ENCODE measurements at places on chromosomes 5 and 9.

DNA sequence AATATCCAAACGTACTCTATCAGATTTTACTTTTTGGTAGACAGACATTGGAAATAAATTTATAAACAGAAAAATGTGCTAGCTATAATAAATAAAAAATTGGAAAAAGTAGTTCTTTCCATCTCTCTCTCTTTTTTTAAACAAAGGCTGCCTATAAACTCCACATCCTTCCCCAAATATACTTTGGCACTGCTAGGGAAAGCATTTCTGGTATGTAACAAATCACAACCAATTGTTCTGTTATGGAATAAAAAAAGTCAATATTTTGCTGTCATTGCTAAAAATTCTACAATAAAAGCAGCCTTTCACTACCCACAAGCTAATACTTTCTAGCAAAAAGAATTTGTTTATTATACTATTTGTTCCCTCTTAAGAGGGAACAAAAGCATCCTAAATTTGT lies 169.2 kb upstream of the TARS1 start:
- DNase-seq: no peak

- DNase-seq: no peak
Measured at GRCh38 chr9:87540444-87541105, 42.9 kb downstream of the DAPK1 start.

GRCh38 chr9:100515578-100516494 lies 42.9 kb downstream of the TMEFF1 start:
- DNase-seq: no peak

- no peak for DNase-seq
Measured at GRCh38 chr5:45793638-45794532, 97.7 kb upstream of the HCN1 start.

GRCh38 chr9:133513214-133514100 lies 11.3 kb downstream of the MYMK start:
- no peak for DNase-seq

DNA sequence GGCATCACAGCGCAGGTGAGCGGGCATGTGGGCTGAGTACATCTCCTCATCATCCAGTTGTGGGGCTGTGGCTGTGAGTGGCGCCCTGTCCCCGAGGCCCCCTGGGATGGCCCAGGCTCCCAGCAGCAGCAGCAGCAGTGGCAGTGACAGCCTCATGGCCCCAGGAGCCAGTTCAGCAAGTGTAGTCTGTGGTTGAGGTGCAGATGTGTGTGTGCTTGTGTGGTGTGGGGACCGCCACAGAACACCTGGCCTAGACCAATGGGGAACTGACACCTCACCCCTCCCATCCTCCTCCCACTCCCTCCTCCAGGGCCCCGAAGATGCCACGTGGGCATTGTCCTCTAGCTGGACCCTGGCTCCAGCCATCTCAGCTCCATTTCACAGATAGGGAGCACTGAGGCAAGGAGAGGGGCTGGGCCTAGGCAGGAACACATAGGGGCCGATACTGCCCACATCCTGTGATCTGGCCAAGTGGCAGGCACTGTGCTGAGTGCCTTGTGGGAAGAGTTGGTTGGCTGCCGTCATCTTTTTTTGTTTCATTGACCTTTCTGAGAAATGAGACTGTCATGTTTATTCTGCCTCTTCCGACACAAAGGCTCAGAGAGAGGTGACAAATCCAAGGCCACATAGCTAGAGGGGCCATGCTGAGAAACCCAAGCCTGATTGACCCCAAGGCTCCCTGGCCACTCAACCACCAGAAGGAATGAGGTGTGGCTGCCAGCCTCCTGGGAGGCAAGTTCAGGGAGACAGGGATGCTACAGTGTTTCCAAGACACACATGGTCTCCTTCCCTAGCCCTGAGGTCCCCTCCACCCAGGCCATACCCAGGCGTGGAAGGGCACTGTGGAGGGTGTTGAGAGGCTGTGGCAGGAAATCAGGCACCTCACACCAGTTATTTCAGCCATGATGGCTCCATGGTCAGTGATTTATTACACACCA lies at the start of gene MZB1:
Gene MZB1 (minus strand): TSS at position 213 of the 938 bp plus-strand sequence. CDS start 57 bp downstream, at position 156.
- DNase-seq: no peak

- DNase-seq: no peak
Measured at GRCh38 chr5:133112026-133112660, 60.3 kb downstream of the HSPA4 start.

DNA sequence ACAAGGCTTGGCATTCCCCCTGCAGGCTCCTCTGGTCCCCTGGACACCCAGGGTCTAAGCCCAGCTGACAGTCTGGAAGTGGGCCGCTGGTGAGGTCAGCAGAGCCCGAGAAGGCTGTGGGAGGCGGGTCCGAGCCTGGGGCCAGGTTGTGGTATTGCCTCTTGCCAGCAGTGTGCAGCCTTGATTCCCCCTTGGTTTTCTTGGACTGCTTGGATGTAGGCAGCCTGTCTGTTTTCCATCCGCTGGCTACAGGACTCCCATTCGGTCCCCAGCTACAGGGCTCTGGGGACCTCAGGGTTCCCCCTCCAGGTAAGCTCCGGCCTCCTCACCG lies 1.6 kb downstream of the AIF1L start:
- no peak for DNase-seq

DNA sequence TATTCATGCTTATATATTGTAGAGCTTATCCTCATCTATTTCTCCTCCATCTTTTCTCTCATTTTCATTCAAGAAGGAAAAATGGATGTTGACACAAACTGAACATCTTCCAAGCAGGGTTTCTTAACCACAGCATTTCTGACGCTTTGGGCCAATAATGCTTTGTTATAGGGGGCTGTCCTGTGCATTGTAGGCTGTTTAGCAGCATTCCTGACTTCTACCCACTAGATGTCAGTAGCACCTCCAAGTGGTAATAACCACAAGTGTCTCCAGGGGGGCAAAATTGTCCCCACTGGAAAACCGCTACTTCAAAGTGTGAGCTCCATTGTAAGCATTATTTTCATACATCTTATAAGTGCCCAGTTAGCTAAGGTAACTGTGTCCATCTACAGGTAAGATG lies 2.6 kb upstream of the TXNDC8 start:
- peak; percentile 12 for DNase-seq

Measured in iPS-NIHi11 (cell line).